ENCODE measurements at places on chromosomes 12 and 14. TPM values are rescaled to one million over a fixed set of nuclear protein-coding genes. Genes with fewer than 3 reads are reported as not detected.

Gene PPFIA2
- total RNA-seq = 1.8 TPM

Gene EXOC3L4
- total RNA-seq = not detected

Gene ESRRB
- 0.48 TPM for total RNA-seq

Gene SLC6A15
- 38.1 TPM for total RNA-seq

Gene C12orf42
- total RNA-seq = not detected

Gene PTPRO
- 2.0 TPM for total RNA-seq

Gene RGS6
- total RNA-seq = 0.63 TPM

Gene TMEM63C
- total RNA-seq = 7.0 TPM

Gene ATP5F1B
- 930 TPM for total RNA-seq

Gene TMEM233
- total RNA-seq = 0.09 TPM

Gene PARP11
- 13.3 TPM for total RNA-seq

Gene LRRC10
- not detected for total RNA-seq

Gene KDM2B
- total RNA-seq = 162 TPM

Gene CACNA2D4
- total RNA-seq = not detected

Gene ZNF705A
- not detected for total RNA-seq

Gene AQP5
- total RNA-seq = 1.7 TPM

Gene ADAMTS20
- 4.5 TPM for total RNA-seq

Gene LALBA
- not detected for total RNA-seq

Gene GPR68
- 0.33 TPM for total RNA-seq

Gene CMA1
- not detected for total RNA-seq

Gene KRT77
- not detected for total RNA-seq

Gene RFX4
- not detected for total RNA-seq

Gene BRI3BP
- total RNA-seq = 14.2 TPM

Gene INF2
- 59.5 TPM for total RNA-seq

Gene HOXC9
- not detected for total RNA-seq

Gene RBP5
- total RNA-seq = 1.9 TPM

Gene STYK1
- total RNA-seq = 1.6 TPM

Gene ACSS3
- 22.7 TPM for total RNA-seq

Gene MMP19
- total RNA-seq = 2.6 TPM

Gene TMPRSS12
- not detected for total RNA-seq

Gene COX8C
- total RNA-seq = not detected

Measured in H1 (cell line).